Effector CD4-positive, alpha-beta T cell (primary cell): ENCODE measurements at places on chromosomes 12 and 14.
A peak's percentile ranks its signal among the peaks of the same experiment; 100 is the strongest.

GRCh38 chr12:92612611-92613010 lies 90.2 kb upstream of the PLEKHG7 start:
- DNase-seq: no peak

DNA sequence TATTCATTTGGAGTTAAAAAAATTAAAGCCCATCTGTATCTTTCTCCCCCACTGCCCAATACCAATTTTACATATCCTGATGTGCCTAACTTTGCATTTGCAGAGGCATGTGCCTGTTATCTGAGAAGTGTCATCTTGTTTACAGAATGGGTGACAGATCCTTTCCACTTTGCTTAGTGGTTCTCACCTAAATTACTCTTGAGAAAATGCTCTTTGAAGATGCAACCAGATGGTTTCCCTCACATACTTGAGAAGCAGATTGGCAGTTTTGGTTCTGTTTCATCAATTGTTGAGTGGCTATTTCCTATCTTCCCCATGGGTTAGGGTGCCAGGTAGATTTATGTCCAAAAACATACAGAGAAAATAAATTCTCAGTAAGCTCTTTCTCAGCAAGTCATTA lies 1051.4 kb upstream of the ATXN7L3B start:
- DNase-seq: no peak

GRCh38 chr12:63826006-63826585 lies 18.4 kb upstream of the SRGAP1 start:
- no peak for DNase-seq

DNA sequence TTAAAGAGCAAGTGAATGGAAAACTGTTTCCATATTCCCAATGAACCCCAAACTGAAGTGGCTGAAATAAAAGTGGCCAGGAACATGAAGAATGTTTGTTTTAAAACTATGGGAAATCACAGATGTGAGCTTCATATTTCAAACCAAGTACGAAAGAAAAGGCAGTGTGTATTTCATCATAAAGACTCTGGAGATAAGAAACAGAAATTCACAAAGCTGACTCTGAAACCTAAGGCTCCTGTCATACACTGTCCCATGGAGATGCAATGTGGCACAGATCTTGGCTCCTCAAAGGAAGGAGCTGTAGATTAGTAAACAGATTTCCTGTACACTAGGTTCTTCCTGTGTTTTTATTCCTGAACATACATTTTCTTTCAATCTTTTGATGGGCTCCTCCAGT lies 304.4 kb downstream of the MED13L start:
- DNase-seq: no peak

- DNase-seq: peak; percentile 68
These were observed 11.4 kb downstream of the TMEM121 start for GRCh38 chr14:105537580-105538474.

- no peak for DNase-seq
These were observed 1.2 kb downstream of the HNRNPC start for GRCh38 chr14:21267886-21268616.

DNA sequence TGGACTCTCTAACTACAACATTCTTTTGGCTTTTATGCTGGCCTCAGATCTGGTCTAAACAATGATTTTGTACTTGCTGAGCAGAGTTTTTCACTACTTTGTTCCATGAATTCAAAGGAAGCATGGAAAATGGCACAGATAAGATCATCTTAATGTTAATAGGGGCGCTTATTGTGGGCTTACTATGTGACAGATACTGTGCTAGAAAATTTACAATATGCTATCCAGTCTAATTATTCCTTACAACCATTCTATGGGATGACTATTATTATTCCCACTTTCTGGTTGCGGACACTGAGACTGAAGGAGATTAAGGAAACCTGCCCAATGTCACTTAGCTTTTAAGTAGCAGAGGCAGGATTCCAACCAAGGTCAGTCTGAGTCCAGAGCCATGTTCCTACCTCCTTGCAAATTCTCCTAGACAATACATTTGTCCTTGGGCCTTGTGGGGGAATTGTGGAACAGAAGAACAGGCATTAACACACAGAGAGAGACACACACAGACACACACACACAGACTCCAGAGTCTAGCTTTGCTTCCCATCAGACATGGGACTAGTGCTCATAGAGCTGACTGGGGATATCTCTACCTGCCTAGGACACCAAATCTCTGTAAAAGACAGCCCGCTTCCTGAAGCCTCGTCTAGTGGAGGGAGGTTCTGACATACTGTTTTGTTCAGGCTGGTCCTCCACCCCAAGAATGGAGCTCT lies 107.7 kb downstream of the SLC38A1 start:
- DNase-seq: no peak

- no peak for DNase-seq
These were observed 75.3 kb downstream of the BMP4 start for GRCh38 chr14:53881161-53881871.

DNA sequence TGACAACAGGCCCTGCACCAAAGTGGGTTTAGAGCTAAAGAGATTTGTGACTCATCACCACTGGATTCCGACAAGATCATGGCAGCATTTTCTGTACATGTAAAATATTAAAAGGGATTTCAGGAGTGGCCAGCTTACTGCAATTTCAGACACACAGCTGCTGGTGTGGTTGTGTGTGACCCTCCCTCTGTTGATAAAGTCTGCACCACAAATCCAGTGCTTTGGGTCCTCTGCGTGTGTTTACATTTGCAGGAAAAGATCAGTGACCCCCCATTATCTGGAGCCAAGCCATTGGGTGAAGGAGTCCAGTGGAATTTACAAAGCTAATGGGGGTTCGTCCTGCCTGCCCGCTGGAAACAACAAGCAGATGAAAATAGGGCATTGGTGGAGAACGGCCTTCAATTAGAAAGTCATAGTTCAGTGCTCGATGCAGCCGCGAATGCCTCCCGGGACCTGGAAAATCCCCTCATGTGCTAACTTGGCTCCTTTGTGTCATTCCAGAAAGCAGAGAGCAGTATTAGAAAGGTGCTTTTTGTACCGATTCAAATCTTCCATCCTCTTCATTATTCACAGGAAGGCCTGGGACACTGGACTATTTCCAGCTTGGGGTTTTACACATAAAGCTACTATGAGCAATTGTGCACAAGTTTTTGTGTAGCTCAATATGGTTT lies 188.5 kb upstream of the TMEM132C start:
- DNase-seq: no peak

DNA sequence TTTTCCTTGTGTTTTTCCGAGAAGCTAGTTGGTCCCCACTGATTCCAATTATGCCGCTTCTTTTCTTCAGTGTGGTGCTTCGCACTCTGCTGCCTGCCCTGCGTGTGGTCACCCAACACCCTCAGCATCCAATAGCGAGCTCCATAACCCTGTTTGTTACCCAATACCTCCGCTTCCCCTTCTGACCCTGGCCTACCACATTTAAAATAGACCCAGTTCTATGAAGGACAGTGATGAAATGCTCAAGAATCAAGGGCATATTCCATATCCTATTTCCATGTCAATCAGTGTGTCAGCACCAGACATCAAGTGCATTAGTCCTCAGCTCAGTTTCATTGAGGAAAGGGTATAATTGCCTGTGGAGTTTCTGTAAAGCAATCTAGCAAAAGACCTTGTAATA lies 9.5 kb downstream of the NDRG2 start:
- no peak for DNase-seq

GRCh38 chr12:42757624-42758119 lies 168.1 kb upstream of the PRICKLE1 start:
- no peak for DNase-seq

GRCh38 chr12:111088409-111088808 lies 168.0 kb upstream of the MYL2 start:
- no peak for DNase-seq

DNA sequence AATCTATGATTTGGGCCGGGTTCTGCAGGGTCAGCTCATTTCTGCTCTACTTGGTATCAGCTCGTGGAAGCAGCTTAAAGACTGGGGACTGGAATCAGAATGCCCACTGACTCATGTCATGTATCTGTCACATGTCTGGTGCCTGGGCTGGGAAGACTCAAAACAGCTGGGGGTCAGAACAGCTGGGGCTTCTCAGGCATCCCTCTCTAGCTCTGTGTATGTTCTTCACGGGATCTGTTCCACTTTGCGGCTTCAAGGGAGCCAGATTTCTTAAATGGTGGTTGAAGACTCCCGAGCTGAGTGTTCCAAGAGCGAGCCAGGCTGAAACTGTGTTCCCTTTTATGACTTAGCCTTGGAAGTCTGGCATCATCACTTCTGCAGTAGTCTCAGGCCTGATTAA lies 11.9 kb downstream of the AEBP2 start:
- DNase-seq: no peak

- peak; percentile 12 for DNase-seq
These were observed 42.3 kb upstream of the MDM1 start for GRCh38 chr12:68374307-68374982.

GRCh38 chr12:4535092-4535491 lies 3.6 kb upstream of the RAD51AP1 start:
- no peak for DNase-seq

DNA sequence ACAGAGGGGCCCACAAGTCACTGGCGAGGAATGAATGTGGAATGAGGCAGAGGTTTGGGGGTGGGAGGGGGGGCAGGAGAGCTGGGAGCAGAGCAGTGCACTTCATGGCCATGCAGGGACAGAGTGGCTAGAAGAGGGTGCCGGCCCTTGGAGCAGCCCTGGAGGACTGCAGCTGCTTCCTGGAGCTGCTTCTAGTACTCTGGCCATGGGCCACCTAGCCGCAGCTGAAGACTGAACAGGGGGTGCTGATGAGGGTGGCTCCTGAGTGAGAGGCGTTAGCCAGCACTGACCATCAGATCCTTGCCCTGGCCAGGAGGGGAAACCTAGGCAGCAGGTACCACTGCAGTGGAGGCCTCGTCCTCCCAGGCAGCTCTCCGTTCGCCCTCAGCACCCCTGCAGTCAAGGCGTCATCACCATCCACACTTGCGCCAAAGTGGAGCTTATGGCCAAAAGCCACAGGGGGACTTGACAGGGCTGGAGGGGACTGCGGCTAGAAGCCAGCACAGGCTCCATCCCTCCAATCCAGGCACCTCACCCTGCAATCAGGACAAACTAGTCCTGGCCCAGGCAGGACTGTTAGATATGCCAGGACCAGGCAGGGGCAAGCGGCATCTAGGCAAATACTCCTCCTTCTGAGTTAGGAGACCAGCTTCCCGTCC lies 16.4 kb downstream of the OTUB2 start:
- DNase-seq: no peak

DNA sequence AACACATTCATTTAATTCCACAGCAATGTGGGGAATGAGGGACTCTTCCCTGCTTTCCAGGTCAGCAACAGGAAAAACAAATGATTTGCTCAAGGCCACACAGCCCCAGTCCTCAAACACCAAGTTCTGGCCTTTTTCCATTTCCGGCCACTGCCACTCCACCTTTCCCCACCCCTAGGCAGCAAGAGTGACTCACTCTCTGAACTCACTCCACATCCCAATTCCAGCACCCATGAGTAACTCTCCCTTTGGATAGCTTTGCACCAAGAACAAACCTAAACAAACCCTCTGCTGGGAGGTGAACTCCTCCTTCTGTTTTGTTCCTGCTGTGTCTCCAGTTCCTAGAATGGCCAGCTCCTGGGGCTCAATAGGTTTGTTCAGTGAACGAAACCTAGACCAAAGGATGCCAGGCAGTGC lies 30.4 kb upstream of the PLEKHG6 start:
- no peak for DNase-seq

DNA sequence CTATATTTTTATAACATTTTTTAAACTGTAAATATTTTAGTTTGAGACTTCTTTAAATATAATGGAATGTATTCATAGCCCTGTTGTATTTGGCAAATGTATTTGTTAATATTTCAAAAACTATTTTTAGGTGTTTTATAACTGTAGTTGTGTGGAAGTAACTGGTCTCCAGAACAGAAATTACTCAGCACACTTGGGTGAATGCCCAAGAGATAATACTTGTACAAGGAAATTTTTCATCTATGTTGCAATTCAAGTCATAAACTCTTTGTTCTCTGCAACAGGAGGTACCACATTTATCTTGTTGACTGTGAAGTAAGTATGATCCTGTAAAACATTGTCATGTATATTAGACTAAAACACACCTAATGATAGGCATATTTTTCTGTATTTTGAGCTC lies 72.8 kb downstream of the SLCO1B3 start:
- DNase-seq: no peak

GRCh38 chr14:99909513-99910064 lies 116.4 kb downstream of the EML1 start:
- no peak for DNase-seq

DNA sequence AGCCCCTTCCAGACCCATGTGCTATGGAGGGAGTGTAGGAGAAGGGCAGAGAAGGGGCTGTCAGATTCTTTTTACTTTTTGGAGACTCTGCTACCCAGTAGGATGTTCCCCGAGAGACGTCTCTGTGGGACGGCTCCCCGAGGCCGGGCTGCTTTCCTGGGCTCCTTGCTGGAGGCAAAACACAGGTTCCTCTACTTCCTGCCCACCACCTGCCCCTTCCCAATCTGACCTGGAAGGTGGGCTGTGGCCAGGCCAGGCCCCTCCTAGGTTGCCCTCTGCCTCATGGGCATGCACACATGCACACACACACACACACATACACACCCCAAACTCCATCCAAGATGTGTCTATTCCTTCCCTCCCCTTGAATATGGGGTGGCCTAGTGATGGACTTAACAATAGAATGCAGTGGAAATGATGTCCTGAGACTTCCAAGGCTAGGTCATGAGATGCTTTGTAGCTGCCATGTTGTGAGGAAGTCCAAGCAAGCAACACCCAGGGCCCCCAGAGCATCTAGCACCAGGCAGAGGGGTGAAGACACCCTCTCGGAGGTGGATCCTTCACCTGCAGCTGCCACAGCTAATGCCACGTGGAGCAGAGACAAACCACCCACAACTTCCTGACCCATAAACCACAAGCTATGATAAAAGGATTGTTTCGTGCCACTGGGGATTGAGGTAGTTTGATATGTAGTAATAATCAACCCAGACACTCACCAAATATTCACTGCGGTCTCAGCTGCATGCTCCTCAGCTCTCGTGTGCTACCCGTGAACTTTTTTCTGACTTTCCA lies 1.6 kb upstream of the ASB2 start:
- peak; percentile 54 for DNase-seq

DNA sequence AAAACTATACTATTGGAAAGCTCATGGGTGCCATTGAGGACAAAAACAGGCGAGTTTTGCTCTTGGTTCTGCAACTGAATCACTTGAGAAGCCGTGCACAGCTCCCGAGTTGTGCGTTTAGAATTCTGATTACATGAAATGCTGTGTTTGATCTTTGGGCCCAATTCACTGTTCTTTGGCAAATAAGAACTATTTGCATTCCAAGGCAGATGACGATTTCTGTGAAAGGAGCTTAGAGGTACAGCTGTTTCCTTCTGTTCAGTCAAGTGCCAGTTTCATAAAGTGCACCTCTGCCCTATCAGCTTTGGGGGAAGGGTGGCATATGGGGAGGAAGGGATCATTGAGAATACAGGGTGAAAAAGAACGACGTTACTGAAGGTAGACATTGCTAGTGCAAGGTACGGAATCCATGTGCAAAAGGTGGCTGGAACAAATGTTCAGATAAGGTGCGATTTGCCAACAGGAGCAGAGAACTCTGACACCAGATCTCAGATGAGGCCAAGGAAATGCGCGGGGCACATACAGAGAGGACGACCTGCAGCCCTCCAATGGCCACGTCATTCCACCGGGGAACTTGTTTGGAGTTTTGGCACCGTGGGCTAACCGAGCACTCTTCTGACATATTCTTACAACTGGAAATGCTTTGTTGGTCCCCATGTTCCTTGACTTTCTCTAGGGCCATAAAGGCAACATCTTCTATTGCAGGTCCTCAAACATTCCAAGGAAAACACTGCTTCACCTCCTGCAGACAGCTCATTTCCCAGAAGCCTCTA lies 30.1 kb downstream of the TCHP start:
- no peak for DNase-seq

- no peak for DNase-seq
These were observed 6.2 kb downstream of the IFI27 start for GRCh38 chr14:94116701-94117100.
